ENCODE measurements at places on chromosomes 3 and 15.

DNA sequence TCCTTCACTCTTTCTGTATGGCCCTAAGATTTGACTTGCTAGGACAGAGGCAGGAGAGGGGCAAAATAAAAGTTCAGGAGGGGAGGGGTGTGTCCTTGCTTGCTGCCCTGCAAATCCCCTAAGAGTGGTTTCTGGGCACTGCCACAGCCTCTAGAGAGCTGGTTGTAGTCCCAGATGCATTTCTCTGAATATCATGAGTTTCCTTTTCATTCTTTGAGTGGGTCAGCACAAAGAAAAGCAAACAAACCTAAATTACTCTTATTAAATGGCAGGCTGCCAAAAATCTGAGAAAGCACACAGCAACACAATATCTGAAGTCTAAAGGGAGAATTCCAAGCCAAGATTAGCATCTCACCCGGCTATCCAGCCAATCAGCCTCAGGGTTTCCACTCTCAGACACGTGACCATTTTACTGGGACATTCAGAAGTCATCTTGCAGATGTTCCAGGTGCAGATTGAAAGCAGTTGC is 919.3 kb downstream of the TUSC7 start:
- DNase-seq = no peak

- DNase-seq = no peak
Observed at GRCh38 chr3:20190991-20191390, 5.0 kb upstream of the SGO1 start.

DNA sequence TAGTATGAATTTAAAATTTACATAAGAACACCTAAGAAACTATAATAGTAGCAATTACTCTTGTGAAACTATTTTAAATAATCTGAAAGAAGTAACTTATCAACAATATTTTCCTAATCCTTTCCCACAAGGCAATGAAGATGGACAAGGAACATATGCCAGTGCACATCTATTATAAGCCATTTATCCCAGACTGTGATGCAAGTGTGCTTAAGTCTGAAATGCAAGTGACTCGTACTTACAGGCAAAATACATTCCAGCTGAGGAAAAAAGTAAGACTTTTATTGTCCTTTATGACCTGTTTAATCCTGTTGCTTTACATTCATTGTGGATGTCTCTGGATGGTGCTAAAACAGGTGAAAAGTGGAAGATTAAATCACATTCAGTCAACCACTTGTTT is 709.4 kb downstream of the ZNF385D start:
- no peak for DNase-seq

GRCh38 chr3:17938313-17938712 is 195.9 kb upstream of the TBC1D5 start:
- DNase-seq = no peak

DNA sequence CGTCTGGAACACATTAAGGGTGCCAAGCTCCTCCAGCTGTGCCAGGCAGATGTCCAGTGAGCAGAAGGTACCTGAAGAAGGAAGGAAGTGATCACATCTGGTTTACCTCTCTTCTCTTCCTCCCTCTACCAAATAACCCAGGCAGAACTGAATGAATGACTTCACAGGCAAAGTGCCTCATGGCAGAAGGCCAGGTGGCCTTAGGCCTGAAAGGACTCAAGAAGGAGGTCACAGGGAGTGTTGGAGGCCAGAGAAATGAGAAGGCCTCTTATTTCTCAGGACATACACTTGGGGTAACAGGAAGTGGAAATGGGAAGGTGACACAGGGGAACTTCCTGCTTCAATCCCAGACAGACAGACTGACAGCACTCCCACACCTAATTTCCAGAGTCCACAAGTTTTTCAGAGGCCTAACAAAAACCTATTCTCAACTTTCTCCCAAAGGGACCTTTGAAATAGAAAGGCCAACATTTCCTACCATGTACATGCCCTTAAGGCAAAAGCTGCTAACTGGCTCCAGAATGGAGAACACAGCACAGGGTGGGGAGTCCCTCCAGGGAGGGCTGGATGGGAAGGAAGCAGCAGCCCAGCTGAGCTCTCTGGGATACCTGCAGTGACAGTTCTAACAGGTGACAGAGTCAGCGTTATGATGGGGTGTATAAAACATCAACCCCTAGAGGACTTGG is 17.6 kb upstream of the SIN3A start:
- no peak for DNase-seq

GRCh38 chr15:66825731-66826130 is 123.7 kb downstream of the SMAD6 start:
- no peak for DNase-seq

DNA sequence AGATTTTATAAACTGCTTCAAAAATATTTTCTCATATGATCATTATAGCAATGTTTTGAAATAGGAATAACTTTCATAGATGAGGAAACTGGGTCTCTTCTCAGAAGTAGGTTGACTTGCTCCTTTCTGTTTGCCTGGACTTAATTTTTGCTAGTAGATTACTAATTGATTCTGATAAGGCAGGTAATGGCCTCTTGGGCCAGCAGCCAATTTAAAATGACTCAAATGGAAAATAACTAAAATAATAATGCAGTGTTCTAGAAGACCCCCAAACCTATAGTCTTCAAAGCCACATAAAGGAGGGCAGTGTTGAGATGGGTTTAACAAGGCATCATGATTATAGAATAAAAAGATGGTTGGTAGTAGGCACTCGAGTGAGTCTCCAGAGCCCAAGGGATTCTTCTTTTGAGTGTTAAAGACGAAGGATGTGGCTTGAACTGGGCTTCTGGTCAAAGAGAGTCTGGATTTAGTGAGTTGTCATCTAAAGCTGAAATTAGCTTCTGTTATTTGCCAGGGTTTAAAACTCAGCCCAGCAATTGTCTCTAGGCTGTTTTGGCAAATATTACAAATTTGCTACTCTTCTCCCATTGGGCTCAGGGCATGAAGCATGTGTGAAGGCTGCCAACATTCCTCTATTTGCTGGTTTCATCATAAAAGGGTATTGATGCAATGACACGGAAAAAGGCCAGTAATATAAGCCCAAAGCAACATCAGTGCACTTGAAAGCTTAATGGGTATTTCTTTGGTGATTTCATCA is 297.1 kb upstream of the MEIS2 start:
- DNase-seq = no peak

GRCh38 chr15:53759411-53759931 is at the start of gene WDR72:
TSS of gene WDR72 (minus strand) at chr15:53759663. CDS start at chr15:53733149, 26,514 bp downstream.
- DNase-seq = no peak

- DNase-seq = no peak
Observed at GRCh38 chr3:124601190-124601589, 129.1 kb upstream of the UMPS start.

- no peak for DNase-seq
Observed at GRCh38 chr3:170804078-170804477, 65.9 kb downstream of the RPL22L1 start.

DNA sequence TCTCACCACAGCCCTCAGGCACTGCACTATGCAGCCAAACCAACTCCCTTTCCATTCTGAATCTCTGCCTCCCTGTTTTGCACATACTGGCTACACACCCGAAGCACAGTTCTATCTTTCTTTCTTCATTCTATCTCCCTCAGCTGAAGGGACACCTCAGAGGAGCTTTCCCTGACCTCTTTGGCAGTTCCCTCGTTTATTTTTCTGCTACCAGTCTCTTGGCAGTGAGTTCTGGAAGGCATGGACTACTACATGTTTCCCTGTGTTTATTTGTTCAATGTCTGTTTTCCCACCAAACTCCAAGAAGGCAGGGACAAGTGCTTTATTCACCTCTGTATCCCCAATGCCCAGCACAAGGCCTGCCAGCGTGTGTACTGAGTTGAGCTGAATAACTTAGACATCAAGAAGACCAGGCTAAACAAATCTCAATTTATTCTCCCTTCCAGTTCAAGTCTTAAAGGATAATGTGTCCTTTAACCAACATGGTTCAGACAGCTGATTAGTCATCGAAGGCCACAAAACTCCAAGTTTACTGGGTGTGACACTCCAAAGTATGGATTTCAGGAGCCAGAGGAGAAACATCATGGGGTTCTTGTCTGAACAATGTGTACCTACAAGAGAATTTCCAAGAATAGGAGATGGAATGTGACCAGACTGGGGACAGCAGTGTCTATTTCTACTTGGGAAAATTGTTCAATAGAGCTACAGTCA is 260.1 kb upstream of the CTNNB1 start:
- DNase-seq = no peak

- no peak for DNase-seq
Observed at GRCh38 chr3:3069723-3070122, 40.5 kb downstream of the IL5RA start.

GRCh38 chr3:10933021-10933420 is 59.5 kb upstream of the SLC6A1 start:
- DNase-seq = no peak

DNA sequence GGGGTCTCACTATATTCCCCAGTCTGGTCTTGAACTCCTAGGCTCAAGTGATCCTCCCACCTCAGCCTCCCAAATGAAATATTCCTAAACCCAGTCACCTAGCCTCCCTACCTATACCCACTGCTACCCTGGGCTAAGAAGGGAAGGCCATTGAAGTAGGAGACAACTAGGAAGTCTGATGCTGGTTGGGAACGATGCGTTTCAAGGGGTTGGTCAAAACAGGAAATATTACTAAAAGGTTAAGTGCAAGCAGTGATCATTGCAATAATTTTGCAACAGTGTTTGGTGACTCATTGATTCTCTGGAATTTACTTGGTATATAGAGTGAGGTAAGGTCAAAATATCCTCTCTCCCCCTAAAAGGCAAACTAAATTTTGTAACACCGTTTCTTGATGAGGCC is 4.6 kb upstream of the UQCRC1 start:
- DNase-seq = no peak

- DNase-seq = no peak
Observed at GRCh38 chr3:839981-840380, 252.8 kb upstream of the CNTN6 start.

GRCh38 chr3:51386159-51386851 is 1.2 kb downstream of the MANF start:
- DNase-seq = no peak

GRCh38 chr3:129412542-129413198 is 15.8 kb downstream of the EFCAB12 start:
- DNase-seq = no peak

- DNase-seq = no peak
Observed at GRCh38 chr3:8875836-8876235, 87.4 kb downstream of the RAD18 start.

GRCh38 chr3:134651347-134652041 is 672 bp upstream of the KY start:
- no peak for DNase-seq

DNA sequence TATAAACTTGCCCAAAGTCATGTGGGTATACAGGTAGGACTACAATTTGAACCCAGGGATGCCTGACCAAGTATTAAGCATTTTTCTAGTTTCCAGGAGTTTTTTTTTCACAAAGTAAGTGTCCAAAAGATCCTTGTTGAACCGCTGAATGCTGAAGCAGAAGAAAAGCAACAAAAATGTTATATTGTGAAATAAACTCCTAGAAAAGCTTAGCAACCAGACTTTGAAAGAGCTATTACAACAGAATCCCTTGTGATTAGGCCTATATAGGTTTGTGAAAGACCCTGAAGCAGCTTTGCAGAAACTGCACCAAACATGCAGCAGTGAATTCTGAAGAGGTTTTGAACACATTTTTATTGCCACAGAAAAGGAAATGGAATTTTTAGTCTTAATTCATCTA is 236.8 kb downstream of the TUSC7 start:
- DNase-seq = no peak

- no peak for DNase-seq
Observed at GRCh38 chr15:72790302-72790910, 6.8 kb upstream of the ADPGK start.

GRCh38 chr3:151096716-151097115 is 11.3 kb downstream of the MED12L start:
- DNase-seq = no peak

DNA sequence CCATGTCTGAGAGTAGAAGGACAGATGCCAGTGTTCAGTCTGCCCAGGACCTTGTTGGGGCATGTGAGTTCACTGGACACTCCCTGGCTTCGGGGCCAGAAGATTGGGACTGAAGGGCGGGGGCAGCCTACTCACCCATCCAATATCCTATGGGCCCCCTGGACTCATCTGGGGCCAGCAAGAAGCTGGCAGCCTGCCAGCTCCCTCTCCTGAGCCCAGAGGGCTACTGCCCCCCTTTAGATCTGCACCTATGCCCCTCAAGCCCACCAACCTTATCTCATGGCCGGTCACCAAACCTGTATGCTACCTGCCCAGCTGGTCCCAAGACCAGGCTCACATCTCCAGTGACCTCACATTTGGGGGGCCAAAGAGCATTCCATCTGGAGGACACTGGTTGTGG is 8.1 kb downstream of the PTH1R start:
- no peak for DNase-seq

- no peak for DNase-seq
Observed at GRCh38 chr3:119716998-119717397, 14.2 kb downstream of the CFAP91 start.

Data from GDM1 (cell line).